NCI-H1417 treated with DMSO at 0.1 percent for 48 hours (cell line): ENCODE measurements at places on chromosomes 5 and 9.

- no peak for DNase-seq
These were observed 3.4 kb downstream of the CLINT1 start for GRCh38 chr5:157855404-157855994.

- DNase-seq = no peak
These were observed 12.0 kb upstream of the ENC1 start for GRCh38 chr5:74652576-74652975.

DNA sequence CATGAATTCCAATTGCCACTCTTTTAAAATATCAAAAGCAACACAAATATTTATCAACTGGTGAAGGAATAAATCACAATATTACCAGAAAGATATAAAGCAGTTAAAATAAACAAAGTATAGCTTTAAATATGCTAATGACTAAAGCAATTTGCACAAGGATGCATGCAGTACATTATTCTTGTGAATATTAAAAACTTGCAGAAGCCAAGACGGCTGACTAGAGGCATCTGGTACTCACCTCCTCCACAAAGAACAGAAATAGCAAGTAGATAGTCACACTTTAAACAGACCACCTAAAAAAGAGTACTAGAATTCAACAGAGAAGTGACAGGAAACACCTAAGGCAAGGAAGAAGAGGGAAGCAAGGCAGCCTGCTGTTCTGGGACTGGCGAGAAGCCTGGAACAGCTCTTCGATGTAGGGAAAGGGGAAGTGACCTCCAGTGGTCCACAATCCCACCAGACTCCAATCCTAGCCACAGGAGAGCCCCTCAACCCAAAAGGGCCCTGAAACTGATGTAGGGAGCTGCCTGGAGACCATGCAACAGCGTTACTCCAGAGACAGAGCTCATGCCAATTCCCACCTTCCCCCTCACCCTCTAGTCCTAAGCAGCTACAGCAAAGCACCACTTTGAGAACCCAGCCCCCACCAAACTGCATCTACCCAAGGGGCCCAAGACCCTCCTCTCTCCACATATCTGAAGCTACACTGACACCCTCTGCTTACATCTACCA is 86.3 kb downstream of the LPAR1 start:
- no peak for DNase-seq

DNA sequence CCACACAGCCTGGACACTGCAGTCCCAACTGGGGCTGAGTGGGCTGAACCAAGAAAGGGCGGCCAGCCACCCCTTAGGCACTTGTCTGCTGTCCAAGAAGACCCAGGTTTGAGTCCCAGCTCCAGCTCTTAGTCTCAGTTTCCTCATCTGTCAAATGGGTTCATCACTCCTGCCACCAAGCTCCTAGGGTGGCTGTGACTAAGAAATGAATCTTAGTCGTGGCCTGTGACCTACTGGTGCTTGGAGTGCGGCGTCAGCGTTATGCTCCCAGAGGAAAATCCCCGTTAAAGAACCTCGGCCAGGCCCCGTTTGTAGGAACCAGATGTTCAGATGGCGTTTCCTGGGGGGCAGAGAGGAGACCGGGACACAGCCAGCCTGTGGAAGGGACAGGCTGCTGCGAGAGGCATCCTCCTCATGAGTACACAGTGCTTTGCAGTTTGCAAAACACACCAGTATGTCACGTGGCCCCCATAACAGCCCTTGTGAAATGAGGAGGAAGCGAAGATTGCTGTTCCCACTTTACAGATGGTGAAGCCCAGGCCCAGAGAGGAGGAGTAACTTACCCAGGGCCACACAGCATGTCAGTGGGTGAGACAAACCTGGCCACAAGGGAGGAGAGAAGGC is 3.3 kb downstream of the FIBCD1 start:
- DNase-seq = no peak

DNA sequence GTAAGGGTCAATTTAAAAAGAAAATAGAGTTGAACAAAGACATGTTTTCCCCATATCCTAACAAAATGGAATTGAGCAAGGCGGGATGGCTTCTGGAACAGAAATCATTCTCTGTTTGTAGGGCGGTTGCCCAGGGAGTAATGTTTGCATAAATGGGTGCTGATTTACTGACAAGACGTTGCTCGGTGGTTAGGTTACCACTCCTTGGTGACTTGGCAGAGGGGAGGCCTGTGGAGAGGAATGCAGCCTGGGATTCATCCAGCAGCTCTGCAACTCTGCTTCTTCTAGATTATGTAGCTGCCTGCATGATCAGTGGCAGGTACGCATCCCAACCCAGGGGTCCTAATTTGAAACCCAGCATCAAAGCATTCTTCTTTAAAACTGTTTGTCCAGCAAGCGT is 200.2 kb downstream of the CFAP90 start:
- DNase-seq = no peak

- DNase-seq = no peak
These were observed 153.1 kb upstream of the BRINP1 start for GRCh38 chr9:119522381-119522780.

- DNase-seq = no peak
These were observed 254 bp downstream of the STRBP start for GRCh38 chr9:123268199-123268464.

DNA sequence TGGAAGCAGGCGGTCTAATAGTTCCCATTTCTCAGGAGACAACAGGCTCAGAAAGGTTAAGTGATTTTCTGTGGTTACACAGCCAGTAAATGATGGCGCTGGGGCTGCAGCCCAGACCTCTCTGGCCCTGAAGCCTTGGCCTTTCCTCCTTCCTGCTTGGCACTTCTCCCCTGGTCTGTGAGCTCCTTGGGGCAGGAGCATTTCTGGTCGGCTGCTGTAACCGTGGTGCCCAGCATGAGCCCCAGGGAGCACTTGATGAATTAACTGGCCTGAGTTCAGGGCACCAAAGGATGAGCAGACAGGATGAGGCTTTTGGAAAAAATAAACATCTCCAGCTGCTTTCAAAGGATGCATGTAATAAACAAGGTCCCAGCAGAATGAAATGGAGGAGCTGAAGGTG is 30.2 kb downstream of the CDHR2 start:
- no peak for DNase-seq

DNA sequence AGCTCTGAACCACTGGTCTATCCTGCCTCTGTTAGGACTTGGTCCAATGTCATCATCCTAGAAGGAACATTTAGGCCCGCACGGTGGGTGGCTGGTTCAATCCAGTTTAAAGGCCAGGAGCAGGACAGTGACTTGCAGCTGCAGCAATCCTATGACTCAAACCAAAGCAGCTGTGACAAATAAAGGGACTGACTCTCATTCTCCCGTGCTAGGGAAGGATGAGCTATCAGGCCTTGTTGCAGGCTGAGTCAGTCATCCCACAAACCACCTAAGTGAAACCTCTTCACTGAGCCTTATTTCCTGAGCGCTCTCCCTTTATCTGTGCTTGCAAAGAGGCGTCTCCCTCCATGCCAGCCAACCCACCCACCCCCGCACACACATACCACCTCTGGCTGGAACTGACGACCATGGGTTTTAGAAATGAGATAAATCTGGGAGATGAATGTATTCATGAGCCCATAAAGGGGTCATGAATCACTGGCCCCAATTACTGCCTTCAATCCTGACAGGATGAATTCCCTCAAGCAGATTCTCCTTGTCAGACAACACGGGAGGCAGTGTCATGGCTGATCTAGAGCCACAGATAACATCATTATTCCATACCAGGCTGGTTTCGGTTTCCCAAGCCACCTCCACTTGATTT is 93.4 kb downstream of the KCNIP1 start:
- DNase-seq = no peak

DNA sequence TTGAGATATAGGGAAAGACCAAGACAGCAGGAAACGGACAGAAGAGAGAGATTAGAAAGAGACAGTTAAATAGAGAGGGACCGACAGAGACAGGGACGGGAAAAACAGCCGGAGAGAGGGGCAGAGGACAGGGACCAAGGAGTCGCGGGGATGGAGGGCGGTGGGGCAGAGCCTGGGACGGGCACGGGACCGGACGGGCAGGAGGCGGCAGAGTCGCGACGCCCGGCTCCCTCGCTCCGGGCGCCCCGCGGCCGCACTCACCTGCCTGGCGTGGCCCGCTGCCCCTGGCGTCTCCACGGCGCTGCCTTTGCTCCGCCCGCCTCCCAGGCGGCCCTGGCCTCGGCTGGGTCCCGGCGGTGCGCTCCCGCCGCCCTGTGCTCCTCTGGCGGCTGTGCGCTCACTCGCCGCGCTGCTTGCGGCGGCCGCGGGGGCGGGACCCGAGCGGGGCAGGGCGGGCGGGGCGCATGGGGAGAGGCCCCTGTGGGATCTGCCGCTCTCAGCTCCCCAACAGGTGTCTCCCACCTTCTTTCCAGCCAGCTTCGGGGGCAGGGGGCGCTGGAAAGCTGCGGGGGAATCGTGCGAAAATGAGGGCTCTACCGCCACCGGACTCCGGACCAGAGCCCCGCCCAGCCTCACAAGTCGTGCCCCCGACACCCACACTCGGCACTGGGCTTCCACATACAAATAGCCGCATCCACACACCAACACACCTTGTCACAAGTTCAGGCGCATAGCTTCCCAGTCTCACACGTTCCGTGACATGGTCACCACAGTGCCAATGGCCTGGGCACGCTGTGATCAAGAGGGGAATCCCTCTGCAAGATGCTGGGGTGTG is at the start of gene ARID3C:
ARID3C (minus strand) TSS at position 411 of the 835 bp plus-strand sequence. CDS start 1,052 bp downstream, outside the sequence.
- DNase-seq = no peak

DNA sequence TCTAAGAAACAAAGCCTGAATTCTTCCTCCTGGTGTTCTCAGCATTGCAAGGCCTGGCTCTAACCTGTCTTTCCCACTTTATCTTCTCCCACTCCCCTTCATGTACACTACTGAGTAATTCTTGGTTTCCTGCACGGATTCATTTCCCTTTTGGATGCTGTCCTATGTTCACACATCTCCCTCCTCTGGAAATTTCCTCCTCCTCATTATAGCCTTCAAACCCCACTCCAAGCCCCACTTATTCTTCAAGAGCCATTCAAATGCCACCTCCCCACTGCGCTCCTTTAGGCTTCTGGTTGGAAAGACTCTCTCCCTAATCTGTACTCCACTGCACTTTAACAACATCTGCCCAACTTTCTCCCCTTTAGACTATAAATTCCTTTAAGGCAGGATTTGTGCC is 28.2 kb upstream of the C5orf63 start:
- no peak for DNase-seq

DNA sequence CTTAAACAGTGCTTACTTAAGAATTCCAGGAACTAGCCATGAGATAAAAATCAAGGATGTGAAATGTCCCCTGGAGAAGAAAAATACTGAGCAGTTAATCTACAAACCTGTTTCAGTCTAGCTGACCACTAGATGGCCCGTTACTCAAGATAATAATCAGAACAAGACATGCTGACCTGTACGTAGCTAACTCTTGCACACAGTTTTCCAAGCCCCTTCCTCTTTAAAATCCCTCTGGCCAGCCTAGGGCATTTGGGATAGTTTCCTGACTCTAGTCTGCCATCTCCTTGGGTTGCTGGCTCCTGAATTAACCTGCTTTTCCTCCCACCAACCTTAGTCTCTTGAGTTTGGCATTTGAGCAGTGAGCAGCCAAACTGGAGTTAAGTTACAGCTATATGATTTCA is 59.2 kb upstream of the TRAF1 start:
- no peak for DNase-seq

GRCh38 chr5:83512061-83512745 is 40.7 kb downstream of the VCAN start:
- no peak for DNase-seq

GRCh38 chr5:67063055-67063454 is 133.5 kb downstream of the CD180 start:
- no peak for DNase-seq
